Esophagus muscularis mucosa (tissue), 4 donors: ENCODE measurements at places on chromosomes 4 and X. TPM values are rescaled to one million over a fixed set of nuclear protein-coding genes. Genes with fewer than 3 reads are reported as not detected.

Gene NXF2B
- total RNA-seq, result not detected

Gene BCLAF3
- total RNA-seq, result 7.8 TPM

Gene ZFP42
- not detected for total RNA-seq

Gene ODAPH
- not detected for total RNA-seq

Gene HTN1
- total RNA-seq, result not detected

Gene TEC
- total RNA-seq, result 1.5 TPM

Gene CENPE
- 1.2 TPM for total RNA-seq

Gene POF1B
- total RNA-seq, result 0.45 TPM

Gene AMBN
- not detected for total RNA-seq

Gene TAF9B
- 65.6 TPM for total RNA-seq

Gene GRIPAP1
- 35.8 TPM for total RNA-seq

Gene TIMP1
- 139 TPM for total RNA-seq

Gene SPANXA2
- not detected for total RNA-seq

Gene FAM9C
- not detected for total RNA-seq

Gene SCARB2
- total RNA-seq, result 118 TPM

Gene TRO
- 6.2 TPM for total RNA-seq

Gene ASMT
- total RNA-seq, result not detected

Gene CSN3
- not detected for total RNA-seq

Gene SMIM31
- not detected for total RNA-seq

Gene CLDN34
- not detected for total RNA-seq

Gene TMEM156
- not detected for total RNA-seq

Gene HTRA3
- 56.1 TPM for total RNA-seq

Gene HSFX4
- not detected for total RNA-seq

Gene SSX3
- not detected for total RNA-seq

Gene SLC9A7
- 2.8 TPM for total RNA-seq

Gene WDR44
- total RNA-seq, result 31.9 TPM

Gene ZNF141
- 8.6 TPM for total RNA-seq

Gene SRP72
- total RNA-seq, result 50.9 TPM

Gene CTSO
- 22.8 TPM for total RNA-seq

Gene CYTL1
- 2.0 TPM for total RNA-seq
